ENCODE measurements at places on chromosomes 16 and 17.

- DNase-seq, result no peak
These were observed 954 bp downstream of the MYO1D start for GRCh38 chr17:32875923-32876416.

- DNase-seq, result no peak
These were observed 769.0 kb downstream of the KCNJ2 start for GRCh38 chr17:70938336-70938735.

DNA sequence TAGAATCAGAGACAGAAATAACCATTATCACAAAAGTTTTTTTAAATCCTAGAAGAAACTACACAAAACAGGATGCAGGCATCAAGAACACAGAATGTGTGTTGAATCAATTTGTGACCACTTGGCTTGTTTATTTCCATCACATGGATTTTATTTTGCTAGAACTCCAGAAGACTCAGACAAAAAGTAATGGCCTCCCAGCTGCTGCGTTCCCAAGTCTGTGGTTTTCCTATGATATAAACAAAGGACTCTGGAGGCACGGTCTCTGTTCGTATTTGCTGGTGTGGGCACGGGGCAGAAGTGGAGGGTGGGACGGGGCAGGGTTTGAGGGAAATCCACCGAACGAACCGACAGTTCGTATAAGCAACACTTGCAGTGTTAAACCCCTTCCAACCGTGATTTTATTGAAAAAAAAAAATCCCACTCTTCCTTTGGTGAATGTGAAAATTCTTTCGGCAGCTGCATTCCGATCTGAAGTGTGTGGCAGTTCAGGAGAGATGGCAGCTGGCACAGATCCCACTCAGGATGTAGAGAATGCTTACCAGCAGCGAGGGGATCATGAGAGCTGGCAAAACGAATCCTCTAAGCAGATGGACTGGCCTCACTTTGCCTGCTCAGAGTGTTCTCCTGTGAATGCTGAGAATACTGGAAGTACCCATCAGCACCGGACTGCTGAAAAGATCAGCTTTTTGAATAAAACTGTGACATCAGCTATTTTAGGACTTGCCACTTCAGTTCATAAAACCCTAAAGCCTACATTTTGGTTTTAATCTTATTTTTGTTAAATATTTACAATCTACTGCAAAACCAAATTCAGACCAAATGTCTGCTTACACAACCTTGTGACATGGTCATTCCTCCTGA is 165.2 kb downstream of the VPS53 start:
- no peak for DNase-seq

GRCh38 chr17:51948128-51948527 is 210.4 kb downstream of the CA10 start:
- DNase-seq, result no peak

- DNase-seq, result no peak
These were observed 6.8 kb downstream of the OSGIN1 start for GRCh38 chr16:83959656-83960434.

DNA sequence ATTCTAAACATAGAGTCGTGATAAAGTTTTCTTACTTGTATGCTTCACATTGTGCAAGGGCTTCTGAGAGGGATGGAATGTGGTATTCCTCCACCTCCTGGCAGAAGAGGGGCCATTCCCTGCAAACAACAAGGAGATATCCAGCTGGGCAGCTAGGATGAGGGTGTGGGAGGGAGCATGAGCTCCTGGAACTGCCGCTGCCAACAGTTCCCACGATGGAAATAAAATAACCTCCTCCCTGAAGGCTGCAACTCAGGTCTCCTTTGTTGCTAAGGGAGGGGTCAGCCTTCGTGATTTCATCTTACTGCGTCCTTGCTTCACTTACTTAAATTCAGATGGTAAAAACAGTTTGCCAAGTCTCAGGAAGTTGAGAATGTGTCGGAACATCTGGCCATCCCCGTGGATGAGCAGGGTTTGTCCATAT is 15.6 kb downstream of the PLEKHG4 start:
- DNase-seq, result no peak

- peak; percentile 81 for DNase-seq
These were observed 43.2 kb downstream of the RPH3AL start for GRCh38 chr17:309361-309888.

- no peak for DNase-seq
These were observed 26.5 kb upstream of the PPM1D start for GRCh38 chr17:60573236-60574051.

DNA sequence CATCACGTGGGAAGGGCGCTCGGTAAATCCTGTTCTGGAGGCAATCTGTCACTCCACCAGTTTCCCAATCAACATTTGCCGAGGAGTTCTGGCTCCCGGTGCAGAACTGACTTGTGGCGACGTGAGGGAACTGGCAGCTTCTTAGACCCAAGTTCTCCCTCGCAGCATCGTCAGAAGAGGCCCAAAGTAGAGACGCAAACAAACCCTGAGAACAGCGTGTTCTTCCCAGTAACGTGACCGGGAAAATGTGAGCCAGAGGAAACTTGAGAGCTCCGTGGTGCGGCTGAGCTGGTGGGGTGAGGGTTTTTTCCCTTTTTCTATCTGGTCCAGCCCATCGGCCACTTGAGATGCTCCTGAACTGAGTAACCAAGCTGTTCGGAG is 158.9 kb upstream of the CACNG5 start:
- no peak for DNase-seq

DNA sequence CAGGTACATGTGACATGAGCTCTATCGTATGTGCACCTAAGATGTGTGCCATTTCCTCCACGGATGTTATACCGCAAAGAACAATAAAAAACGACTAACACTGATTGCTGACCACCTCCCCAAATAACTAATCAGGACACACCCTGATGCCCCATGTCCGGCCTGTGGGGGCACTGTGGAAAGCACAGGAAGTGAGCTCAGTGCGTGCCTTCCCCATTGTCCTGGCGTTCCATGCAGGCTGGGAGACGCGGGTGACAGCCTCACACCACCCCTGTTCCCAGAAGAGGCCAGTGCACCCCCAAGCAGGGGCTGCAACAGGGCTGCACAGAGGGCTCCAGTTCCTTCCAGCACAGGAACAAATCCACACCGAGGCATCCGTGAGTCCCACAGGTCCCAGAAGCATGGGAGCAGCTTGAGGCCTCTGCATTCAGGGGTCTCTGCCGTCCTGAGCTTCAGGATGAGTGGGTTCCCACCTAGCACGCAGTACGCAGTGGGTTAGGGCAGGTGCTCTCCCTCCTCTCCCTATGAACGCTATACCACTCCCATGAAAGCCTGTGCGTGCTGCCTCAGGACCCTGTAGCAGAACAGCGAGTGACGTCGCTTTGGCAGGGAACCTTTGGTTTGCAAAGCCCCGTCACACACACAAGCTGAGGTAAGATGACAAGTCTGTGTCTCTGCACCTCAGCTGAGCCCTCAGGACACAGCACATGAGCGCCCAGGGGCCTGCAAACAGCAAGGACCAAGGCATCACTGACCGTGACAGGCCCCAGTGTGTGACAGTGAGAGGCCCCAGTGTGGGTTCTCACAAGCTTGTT is 117.7 kb downstream of the ZNF778 start:
- DNase-seq, result no peak

- DNase-seq, result no peak
These were observed 95.1 kb upstream of the CNTNAP4 start for GRCh38 chr16:76182041-76182635.

- no peak for DNase-seq
These were observed 182.6 kb downstream of the LGALS9B start for GRCh38 chr17:20284570-20285295.

DNA sequence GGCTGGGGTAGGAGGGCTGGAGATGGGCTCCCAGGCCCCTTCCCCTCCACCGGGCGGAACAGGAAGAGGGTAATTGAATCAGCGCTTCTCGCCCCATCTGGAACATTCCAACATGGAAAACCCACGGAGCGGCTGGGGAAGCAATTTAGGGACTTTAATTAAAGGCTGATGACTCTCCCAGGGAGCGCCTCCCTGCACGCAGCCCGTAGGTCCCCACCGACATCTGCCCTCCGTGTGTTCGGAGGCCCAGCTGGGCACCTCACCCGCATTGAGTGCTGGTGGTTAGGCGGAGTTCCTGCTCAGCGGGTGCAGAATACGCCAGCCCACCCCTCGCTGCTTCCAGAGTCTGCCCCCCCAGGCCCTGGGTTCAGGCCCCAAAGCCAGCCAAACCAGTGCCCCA is 10.0 kb downstream of the HS3ST6 start:
- DNase-seq, result no peak

DNA sequence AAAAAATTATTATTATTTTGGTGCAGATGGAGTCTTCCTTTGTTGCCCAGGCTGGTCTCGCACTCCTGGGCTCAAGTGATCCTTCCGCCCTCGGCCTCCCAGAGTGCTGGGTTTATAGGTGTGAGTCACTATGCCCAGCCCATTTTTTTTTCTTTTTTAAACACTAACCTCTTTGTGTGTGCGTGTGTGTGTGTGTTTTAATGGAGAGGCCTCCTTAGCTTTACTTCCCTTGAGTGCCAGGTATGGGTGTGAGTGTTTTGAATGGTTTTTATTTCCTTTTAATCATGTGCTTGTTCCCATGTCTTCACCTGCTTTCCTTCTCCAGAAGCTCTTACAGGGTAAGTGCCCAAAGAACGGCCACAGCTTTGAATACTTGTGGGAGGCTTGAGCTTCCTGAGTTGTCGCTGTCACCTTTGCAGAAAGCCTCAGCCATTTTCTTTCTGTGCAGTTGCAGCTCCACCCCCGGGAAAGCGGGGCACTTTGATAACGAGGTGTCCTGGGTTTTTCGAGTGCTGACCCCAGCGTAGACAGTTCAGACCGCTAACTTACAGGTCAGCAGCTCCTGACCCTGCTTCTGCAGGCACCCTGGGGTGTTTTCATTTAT is 22.6 kb downstream of the AKAP1 start:
- no peak for DNase-seq

GRCh38 chr17:41652461-41652970 is 28.1 kb upstream of the KRT17 start:
- DNase-seq, result no peak

GRCh38 chr16:86216591-86216990 is 293.7 kb upstream of the FOXF1 start:
- DNase-seq, result no peak

- DNase-seq, result no peak
These were observed 47.7 kb upstream of the MEAK7 start for GRCh38 chr16:84552135-84552534.

- no peak for DNase-seq
These were observed 18.7 kb upstream of the EVI2A start for GRCh38 chr17:31339906-31340661.

DNA sequence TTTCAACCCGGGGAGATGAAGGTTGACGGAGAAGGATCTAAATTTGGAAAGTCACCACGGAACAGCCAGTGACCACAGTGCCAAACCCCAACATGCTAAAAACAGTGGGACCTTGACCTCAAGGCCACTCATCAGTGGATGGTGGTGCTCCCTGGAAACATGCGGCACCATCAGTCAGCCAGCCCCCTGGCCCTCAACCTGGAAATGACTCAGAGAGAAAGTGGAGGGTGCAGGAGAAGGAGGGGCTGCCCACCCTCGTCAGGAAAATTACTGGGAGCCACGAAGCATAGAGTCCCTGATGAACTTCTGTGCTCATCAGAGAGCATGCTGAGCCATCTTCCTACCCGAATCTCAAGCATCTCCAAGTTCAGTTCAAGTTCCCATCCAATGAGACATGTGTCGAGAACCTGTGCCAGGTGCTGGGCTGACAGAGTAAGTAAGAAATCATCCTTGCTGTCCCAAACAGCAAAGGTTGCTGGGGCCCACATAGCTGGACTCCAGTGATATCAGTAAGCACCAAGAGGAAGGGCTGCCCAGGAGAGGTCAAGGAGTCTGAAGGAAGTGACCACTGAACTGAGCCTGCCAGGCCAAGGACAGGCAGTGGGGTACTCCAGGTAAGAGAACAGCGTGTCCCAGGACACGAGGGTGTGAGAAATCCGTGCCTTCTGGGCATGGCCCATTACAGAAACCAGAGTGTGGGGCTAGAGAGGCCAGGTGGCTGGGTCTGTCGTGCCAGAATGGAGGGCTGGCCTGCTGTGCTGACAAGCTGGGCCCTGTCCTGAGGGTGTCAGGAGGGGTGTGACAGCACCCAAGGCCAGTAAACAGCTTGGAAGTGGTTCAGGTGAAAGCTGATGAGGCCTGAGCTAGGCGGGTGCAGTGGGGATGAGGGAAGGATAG is 5.2 kb downstream of the PECAM1 start:
- DNase-seq, result no peak

DNA sequence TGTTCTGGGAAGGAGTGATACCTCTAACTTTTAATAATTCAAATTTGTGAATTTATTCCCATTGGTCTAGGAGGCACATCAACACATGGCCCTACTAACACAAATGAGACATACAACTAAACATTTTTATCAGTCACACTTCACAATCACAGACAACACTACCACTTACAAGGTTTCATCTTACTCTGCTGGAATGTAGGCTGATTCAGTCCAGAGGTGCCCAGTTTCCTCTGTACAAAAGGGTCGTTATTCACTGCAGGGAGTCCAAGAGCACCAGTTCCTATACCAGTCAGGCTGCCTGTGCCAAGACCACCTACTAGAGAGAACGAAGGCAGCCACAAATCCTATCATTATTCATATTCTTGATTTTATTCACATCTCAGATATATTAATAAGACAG is 41.4 kb downstream of the SETD6 start:
- no peak for DNase-seq

DNA sequence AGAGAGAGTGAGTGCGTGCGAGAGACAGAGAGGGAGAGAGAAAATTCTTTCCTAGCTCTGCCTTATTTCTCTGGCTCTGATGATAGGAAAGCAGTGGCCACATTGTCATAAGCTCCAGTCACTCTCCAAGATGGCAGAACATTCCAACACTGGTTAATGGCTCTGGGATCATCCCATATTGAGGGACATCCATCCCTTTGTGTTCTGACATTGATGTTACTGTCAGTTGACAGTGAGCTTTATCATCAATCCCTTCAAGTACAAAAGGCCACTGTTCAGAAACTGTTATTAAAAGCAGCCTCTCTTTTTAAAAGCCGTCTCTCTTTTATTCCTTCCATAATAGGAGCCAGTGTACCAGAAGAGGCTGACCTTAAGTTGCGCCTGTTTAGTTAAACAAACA is 1084.9 kb upstream of the RBFOX1 start:
- no peak for DNase-seq

- no peak for DNase-seq
These were observed 143.1 kb upstream of the KCNJ18 start for GRCh38 chr17:21549107-21549687.

- no peak for DNase-seq
These were observed 168.5 kb downstream of the KATNIP start for GRCh38 chr16:27718201-27719105.

- DNase-seq, result no peak
These were observed 24.8 kb upstream of the STH start for GRCh38 chr17:45973946-45974859.

- DNase-seq, result no peak
These were observed 154.2 kb downstream of the MRM1 start for GRCh38 chr17:36755586-36755985.
